ENCODE measurements at places on chromosomes 4 and X. TPM values are rescaled to one million over a fixed set of nuclear protein-coding genes. Genes with fewer than 3 reads are reported as not detected.

The BRS3 gene
- total RNA-seq = not detected

DNA sequence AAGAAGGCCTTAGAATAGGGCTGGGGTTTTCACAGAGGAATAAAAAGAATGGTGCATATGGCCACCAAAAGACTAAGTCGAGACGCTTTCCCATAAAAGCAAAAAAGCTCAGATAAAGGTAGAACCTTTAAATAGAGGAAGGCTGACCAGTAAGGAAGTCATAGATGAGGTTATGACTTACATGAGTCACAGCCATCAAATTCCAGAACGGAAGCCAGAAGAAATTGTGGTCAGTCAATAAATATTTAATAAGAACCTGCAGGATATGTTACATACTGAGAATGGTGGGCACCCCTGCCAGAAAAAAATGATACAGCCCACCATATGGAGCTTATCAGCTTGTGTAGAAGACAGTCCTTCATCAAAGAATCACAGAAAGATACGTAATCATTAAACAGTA, 120.1 kb downstream of the MANBA start:
- DNase-seq = no peak

DNA sequence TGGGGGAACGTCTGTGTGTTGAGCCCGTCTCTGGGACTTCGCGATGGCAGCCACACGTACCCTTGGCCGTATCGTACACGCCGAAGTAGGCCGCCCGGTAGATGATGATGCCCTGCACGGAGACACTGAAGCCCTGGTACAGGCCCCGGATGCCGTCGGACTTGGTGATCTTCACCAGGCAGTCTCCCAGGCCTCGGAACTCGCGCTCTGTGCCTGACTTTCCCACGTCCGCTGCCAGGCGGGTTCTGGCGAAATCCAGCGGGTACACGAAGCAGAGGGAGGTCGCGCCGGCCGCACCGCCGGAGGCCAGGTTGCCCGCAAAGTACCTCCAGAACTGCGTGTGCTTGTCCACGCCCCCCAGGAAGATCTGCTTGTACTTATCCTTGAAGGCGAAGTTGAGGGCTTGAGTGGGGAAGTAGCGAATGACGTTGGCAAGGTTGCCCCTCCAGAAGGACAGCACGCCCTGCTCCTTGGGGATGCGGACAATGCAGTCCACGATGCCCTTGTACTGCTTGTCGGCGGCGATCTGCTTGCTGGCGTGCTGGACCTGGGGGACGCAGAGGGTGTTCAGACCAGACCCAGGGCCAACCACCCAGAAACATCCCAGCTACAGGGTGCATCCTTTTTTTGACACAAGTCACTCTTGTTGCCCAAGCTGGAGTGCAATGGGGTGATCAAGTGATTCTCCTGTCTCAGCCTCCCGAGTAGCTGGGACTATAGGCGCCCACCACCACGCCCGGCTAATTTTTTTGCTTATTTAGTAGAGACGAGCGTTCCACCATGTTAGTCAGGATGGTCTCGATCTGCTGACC, 2.5 kb downstream of the SLC25A6 start:
- DNase-seq = no peak

- DNase-seq = no peak
Measured at GRCh38 chrX:68758671-68759070, 70.2 kb upstream of the EFNB1 start.

DNA sequence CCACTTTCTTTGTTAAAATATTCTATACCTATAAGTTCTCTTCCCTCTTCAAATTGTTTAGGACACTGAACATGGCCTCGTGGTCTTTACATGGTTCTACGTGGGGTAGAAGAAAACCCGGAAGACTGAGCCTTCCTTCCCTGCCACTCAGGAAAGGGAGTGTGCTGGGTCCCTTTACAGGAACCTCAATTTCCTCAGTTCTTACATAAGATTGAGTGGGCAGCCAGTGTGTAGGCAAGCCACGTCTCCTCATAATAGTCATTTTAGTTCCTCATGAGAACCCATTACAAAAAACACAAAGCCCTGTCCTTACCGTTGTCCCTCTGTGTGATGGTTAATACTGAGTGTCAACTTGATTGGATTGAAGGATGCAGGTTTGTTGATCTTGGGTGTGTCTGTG, 28.7 kb upstream of the SMIM10L2A start:
- no peak for DNase-seq

The TFE3 gene
- total RNA-seq = 35.2 TPM
